Globus pallidus (tissue), 1 donor: ENCODE measurements at places on chromosomes 12 and 14.
A peak's percentile ranks its signal among the peaks of the same experiment; 100 is the strongest.

GRCh38 chr12:68040450-68041075 lies 51.3 kb downstream of the IFNG-AS1 start:
- DNase-seq, result peak; percentile 73

GRCh38 chr12:104680070-104680469 lies 223.3 kb downstream of the CHST11 start:
- no peak for DNase-seq

DNA sequence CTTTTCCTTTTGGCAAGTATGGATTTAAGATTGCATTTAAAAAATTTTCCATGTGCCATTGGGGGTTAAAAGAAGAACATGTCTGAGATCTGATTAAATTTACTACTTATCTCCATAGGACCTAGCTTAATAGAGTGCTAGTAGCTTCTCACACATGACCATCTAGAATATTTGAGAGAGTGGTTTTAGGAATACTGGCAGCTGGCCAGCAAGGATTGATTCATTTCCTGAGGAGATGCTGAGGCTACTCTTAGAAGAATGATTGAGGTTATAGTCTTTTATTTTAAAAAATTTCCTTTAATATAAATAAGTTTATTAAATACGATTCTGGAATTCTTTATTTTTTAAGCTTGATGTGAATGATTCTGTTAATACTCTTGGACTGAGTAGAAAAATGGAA lies 56.2 kb downstream of the MIPOL1 start:
- DNase-seq, result no peak

GRCh38 chr14:96162265-96162664 lies 42.4 kb upstream of the BDKRB2 start:
- no peak for DNase-seq

GRCh38 chr12:79983492-79983891 lies 48.6 kb upstream of the PPP1R12A start:
- DNase-seq, result no peak

DNA sequence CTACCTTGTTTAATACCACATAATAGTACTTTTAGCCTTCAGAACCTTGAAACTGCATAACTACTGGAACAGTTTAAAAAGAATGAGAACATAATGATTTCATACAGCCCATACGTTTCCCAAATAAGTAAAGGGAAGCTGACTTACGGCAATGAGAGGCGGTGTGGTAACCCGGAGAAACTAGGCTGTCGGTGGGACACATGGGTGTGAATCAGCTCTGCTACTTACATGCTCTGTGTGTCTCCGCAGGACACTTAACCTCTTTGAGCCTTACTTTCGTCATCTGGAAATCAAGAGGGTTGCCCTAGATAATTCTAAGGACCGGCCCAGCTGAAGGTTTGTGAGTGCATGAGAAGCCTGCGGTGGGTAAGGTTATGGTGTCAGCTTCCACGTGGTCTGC lies 49.3 kb upstream of the PLEKHG3 start:
- DNase-seq, result no peak

GRCh38 chr12:43114316-43114715 lies 437.7 kb downstream of the ADAMTS20 start:
- DNase-seq, result no peak

DNA sequence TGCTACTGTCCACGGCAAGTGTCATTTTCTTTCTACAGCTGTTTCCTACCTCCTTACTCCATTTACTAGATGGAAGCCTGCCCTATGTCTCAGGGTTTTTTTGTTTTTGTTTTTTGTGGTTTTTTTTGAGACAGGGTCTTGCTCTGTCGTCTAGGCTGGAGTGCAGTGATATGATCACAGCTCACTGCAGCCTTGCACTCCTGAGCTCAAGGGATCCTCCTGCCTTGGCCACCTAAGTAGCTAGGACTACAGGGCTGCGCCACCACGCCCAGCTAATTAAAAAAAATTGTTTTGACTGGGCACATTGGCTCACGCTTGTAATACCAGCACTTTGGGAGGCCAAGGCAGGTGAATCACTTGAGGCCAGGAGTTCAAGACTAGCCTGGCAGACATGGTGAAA lies 14.7 kb downstream of the TUBA1A start:
- DNase-seq, result no peak

DNA sequence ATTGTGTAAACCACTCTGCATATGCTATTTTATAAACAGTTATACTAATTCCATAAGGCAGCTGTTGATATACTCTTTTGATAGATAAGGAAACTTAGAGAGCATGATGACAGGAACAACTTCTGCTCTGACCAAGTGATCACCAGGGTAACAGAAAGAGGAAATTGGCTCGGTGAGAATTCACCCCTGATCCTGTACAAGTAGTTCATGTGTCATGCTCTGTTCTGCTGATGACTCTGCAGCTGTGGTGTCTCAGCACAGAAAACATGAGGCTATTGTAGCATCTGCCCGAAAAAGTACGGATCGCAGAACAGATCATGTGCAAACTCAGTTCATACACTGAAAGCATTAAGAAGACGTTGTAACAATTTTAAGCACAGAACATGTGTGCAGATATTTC lies 345.0 kb downstream of the LRIG3 start:
- peak; percentile 7 for DNase-seq

GRCh38 chr12:56162468-56163290 lies 4.5 kb downstream of the MYL6 start:
- DNase-seq, result no peak

DNA sequence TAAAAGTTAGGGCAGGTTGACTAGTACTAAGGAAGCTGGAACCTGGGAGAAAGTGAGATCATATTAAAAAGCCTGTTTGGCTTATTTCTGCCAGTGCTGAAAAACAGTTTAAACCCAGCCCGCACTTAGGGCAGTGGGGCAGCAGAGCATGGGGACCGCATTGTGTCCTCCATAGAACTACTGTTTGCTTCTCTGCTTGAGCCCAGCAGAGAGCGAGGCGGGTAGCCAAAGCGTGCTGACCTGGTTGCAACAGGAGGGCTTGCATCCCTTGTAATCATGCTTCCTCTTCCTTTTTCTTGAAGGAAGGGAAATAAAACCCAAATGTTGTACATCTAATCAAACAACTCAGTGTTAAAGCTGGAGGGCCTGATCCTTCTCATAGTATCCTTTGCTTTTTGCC lies 82.5 kb upstream of the HOXC13 start:
- no peak for DNase-seq

DNA sequence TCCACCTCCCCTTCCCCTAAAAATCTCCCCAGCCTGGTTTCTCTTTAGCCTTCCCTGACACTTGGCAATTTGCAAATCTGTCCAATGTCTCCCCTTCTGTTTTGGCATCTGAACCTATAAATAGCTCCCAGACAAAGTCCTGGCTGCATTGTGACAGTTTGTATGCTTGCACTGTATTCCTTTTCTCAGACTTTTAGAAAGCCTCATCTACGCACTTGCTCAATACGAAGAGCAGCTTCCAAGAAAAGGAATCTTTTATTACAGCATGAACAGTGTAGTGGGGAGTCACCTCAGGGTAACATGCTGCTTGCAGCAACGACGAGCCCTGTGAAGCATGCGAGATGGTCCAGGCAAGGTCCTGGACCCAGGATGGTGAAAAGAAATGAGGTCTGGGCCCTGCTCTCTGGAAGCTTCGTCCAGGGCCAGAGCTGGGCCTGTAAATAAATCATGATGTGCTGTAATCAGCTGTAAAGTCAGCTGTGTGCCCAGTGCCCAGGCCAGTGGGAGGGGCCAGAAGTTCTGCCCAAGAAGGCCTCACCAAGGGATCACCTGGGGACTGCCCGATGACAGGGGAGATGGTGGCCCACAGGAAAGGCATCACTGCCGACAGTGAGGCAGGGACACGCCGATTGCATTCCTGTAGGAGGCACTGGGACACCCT lies 88.3 kb downstream of the RIN3 start:
- no peak for DNase-seq
